ENCODE measurements at places on chromosomes 4 and X.
A peak's percentile ranks its signal among the peaks of the same experiment; 100 is the strongest.

DNA sequence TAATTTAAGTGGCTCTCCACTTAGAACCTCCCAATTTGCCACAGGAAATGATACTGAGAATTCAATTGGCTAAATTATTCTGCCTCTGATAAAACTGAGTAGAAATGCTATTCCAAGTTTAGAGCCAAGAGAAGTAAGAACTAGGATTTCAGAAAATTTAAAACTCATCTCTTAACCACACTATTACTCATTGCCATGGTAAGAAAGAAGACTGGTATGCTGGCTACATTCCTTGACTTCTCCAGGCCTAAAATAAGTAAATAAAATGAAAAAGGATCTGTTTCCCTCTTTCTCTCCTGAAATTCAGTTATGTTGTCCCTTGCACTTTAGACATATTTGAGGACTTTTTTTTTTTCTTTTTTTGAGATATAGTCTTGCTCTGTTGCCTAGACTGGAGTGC lies 23.3 kb downstream of the ZNF280C start:
- DNase-seq, result no peak

- no peak for DNase-seq
Observed at GRCh38 chrX:1679238-1679637, 64.4 kb downstream of the ASMT start.

DNA sequence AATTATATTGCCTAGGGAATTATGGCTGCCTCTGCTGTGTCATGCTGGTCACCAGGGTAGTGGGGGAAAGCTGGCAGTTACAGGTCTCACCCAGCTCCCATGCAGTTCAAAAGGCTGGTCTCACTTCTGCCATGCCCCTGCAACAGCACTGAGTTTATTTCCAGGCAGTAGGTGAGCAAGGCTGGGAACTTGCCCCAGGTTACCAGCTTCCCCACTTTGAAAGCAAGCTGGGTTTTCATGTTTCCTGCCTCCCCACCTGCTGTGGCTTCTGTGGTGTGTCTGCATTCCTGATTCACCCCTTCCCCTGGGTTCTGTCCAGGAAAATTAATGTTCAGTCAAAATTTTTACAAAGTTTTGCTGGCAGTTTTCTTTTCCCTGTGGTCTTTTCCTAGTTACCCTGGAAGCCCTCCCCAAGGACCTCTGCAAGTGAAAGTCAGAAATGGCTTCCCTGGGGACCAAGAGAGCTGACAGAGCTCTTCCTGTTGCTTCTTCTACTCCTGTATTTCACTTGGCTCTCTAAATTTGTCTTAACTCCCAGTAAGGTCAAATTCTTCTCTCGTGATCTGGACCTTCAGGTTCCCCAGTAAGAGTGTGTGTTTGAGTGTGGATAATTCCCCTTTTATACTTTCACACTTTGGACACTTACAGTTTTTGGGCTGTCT lies 58.5 kb upstream of the AGTR2 start:
- DNase-seq, result no peak

DNA sequence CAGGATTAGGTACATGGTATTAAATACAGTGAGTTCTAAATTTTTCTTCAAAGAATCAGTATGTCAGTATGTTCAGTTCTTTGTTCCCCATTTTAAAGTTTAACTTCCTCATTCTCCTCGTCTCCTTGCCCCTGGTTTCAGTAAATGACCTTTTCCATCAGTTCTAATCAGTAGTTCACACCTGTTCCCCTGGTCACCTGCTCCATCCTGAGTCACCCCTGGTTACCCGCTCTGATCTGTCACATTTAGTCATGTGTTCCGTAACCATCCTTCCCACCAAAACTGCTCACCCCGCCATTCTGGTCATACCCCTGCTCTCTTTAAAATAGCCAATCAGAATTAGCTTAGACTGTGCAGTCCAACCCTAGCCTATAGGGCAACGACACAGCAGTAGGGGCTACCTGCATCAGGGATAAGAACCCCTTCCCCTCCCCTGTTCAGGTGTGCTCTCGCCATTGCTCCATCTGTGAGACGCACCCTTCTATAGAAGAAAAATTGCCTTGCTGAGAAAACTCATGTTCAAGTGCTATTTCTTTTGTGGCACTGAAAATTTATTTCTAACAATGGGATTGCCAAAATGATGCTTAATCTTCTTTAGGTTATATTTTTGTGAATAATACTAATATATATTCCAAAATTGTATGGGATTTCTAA lies 181.3 kb downstream of the OR13H1 start:
- no peak for DNase-seq

GRCh38 chr4:143302536-143302935 lies 34.1 kb upstream of the GAB1 start:
- no peak for DNase-seq

- no peak for DNase-seq
Observed at GRCh38 chr4:79364061-79364460, 38.2 kb upstream of the NAA11 start.

- DNase-seq, result peak; percentile 53
Observed at GRCh38 chr4:185847352-185848097, 35.5 kb upstream of the SORBS2 start.

DNA sequence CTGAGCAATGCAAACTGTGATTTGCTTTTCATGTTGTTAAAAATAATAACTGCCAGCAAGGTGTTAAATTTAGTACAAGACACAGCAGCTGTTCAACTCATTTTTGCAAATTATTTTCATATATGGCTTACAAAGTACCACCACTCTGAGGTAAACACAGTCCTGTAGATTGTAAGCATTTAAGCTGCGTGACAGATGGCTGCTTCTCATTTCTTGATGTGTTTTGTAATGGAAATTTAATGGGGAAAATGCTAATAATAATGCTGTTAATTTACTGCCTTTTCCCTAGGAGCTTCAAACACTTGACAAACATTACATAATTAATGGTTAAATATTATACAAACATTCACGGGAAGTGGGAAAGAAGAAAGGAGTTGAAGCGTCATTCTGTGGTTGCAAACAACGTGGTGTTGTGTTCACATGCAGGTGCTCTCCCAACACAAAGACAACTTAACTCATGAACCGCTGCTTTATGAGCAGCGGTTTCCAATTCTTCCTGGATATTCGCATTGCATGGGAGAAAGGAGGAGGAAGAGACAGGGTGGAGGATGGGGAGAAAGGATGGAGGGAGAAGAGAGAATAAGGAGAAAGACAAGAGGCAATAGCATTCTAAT lies 236.8 kb upstream of the VCX start:
- DNase-seq, result no peak

GRCh38 chr4:162456106-162456505 lies 292.3 kb upstream of the FSTL5 start:
- DNase-seq, result no peak

- no peak for DNase-seq
Observed at GRCh38 chr4:188190461-188190860, 51.2 kb downstream of the TRIML1 start.

DNA sequence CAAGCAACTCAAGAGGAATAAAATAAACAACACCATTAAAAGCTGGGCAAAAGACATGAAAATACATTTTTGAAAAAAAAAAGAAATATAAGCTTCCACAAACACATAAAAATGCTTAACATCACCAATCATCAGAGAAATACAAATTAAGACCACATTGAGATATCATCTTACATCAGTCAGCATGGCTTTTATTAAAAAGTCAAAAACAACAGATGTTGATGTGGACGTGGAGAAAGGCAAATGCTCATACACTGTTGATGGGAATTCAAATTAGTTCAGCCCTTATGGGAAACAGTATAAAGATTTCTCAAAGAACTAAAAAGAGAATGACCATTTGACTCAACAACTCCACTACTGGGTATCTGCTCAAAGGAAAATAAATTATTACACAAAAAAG lies 59.6 kb downstream of the STK32B start:
- no peak for DNase-seq

DNA sequence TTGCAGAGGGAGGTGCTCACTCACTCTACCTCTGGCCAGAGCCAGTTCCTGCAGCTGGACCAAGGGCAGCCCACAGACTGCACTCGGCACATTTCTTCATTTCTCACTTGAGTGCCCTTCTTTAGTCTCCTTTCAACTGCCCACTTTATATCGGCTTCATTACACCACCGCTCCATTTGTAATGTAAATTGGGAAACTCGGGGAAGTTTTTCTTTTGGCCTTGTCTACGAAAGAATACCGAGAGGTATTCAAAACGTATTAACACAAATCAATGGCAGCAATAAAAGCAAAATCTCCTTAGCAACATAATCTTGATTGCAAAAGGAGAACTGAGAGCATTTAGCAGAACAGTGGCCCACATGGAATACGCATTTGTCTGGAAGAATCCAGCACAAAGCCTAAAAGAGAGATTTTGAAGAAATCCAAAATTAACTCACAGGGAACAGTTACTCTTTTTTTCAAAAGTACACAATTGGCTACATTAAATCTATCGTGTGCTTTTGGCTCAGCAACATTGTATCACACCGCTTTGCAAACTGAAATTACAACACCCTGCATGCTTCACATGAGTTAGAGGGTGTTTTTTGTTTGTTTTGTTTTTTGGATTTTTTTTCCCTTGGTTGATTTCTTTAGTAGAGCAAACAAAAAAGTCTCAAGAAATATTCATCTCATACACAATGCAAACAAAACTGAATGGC lies 62.6 kb downstream of the CHIC2 start:
- DNase-seq, result no peak
